ENCODE measurements at places on chromosomes 3 and 15.
A peak's percentile ranks its signal among the peaks of the same experiment; 100 is the strongest.

DNA sequence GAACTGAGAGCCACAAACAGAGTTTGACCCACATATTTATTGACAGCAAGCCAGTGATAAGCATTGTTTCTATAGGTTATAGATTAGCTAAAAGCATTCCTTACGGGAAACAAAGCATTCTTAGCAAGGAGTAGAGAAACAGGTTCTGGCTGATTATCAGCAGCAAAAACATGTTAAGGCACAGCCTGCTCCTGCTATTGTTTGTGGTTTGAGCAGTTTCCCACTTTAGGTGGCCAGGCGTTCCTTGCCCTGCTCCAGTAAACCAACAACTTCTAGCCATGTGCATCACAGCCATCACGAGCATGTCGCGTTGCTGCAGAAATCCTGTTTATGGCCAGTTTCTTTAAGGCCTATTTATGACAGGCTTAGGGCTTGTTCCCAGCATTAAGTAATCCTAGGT, 44.7 kb upstream of the C2CD4B start:
- no peak for DNase-seq

GRCh38 chr15:92391640-92392039, 2.0 kb upstream of the ST8SIA2 start:
- DNase-seq, result peak; percentile 33

GRCh38 chr15:94547711-94548110, 316.4 kb downstream of the MCTP2 start:
- no peak for DNase-seq

- DNase-seq, result peak; percentile 60
Observed at GRCh38 chr3:186930641-186931531, 560 bp downstream of the ST6GAL1 start.

GRCh38 chr3:44343421-44343820, 4.9 kb downstream of the TCAIM start:
- DNase-seq, result no peak

GRCh38 chr15:74616366-74616939, 817 bp downstream of the CLK3 start:
- DNase-seq, result peak; percentile 31

DNA sequence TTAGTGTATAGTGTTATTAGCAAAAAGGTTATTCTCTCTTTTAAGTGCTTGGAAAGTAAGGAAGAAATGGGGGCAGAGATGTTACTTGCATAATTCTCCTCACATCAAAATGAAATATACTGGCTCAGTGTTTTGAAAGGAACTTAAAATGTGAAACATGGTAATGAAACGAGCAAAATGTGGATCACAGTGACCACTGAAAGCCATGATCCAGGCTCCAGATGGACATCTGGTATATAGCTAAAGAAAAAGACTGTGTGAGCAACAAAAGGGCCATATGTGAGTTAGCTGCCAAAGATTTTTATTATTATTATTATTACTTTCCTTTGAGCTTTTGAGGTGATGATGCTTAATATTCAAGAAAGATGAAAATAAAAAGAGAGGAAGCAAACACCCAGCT, 89.6 kb downstream of the GAP43 start:
- DNase-seq, result no peak

GRCh38 chr3:54123776-54124196, 1.4 kb downstream of the CACNA2D3 start:
- no peak for DNase-seq

- no peak for DNase-seq
Observed at GRCh38 chr15:72411544-72411943, 13.4 kb downstream of the TMEM202 start.

- DNase-seq, result peak; percentile 82
Observed at GRCh38 chr3:183117056-183117455, 17.8 kb upstream of the MCCC1 start.

- no peak for DNase-seq
Observed at GRCh38 chr3:132351222-132351806, 34.1 kb downstream of the ACP3 start.

DNA sequence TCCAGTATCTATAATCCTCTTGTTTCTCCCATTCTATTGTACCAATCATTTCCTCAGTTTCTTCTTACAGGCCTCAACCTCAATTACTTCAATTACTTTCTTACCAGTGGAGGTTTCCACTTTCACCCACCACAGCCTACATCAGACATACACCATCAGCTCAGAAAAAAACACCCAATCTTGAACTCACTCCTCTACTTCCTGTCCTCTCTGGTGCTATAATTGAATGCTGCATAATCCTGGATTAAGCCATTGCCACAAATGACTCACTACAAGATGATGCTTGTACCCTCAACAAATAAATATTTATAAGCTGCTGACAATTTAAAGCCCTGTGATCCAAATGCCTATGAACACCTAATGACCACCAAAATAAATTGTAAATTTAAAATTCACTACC, 18.5 kb downstream of the RYK start:
- DNase-seq, result no peak

DNA sequence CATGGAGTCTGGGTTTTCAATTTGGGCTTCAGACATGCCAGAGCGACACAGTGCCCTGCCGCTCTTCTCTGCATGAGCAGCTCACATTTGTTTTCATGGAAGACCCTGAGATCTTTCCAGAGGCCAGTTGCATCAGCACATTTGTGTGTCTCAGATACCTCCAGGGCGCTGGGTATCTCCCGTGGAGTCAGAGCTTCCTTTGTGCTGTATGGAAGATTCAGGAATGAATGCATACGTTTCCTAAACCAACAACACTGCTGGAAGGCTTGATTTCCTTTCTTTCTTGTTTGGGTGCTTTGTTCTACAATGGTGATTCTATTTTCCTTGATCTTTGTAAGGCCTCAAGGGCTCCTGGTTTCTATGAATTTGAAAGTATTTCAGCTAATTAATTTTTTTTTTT, 106.5 kb downstream of the CACNA2D3 start:
- no peak for DNase-seq

- DNase-seq, result no peak
Observed at GRCh38 chr3:182393151-182393550, 400.2 kb upstream of the ATP11B start.

DNA sequence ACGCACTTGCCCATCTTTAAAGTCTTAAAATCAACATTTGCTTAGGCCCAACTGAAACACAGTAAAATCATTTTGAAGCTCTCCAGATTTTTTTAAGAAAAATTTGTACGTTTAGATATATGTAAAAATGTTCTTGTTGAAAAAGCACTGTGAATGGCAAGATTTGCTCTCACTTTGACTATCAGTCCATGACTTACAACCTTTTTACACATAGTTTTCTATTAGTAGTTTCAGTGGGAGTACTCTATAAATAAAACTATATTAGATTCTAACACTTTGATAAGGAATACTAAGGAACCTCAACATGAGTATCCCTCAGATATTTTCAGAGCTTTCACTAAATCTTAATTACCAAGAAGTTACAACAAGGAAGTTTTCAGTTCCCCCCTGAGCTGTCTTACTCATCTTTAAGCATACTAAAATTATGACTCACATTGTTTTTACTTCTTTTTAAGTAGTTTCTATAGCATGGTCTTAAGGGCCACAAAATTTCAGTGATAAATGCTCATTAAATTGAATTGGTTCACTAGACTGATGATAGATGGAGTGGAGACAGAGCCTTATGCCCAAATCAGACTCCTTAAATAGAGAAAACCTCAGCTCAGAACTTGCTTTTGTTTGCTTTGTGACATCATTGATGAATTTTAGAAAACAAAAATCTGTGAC, 31.6 kb upstream of the RAP2B start:
- no peak for DNase-seq

- DNase-seq, result no peak
Observed at GRCh38 chr3:17949101-17949500, 206.7 kb upstream of the TBC1D5 start.

DNA sequence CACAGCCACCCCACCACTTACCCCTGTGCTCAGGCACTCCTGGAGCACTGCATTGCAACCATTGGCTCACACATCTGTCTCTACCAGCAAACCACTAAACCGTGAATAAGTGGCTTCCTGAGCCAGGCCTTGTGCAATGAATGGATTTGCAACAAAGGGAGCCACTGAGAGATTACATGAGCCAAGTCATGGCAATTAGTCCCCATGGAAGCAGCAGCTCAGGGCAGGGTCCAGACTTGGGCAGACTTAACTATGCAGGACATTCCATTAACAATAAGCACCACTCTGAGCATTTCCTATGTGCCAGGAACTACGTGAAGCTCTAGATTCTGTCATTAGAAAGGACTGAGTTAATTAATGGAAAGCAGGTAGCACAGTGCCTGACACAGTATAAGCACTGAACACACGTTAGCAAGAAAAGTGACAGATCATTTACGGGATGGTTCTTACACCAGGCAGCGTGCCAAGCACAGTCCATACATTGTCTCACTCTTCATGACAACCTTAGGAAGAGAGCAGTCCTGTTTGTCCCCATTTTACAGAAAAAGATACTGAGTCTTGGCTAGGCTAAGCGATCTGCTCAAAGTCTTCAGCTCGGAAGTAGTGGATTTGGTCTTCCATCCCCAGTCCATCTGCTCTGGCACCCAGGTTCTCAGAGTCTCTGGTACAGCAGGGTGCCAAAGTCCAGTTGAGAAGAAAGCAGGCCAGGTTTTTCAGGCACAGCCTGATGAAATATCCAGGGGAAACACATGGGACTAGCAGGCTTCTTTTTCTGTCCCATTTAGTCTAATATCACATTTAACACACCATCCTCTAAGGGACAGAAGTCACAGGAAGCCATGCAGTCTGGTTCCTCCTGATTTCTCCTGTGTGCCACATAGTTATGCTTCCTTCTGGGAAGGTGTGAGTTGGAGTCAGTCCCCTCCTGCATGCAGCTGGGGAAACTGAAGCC, 44.1 kb downstream of the LIPC start:
- DNase-seq, result peak; percentile 49

DNA sequence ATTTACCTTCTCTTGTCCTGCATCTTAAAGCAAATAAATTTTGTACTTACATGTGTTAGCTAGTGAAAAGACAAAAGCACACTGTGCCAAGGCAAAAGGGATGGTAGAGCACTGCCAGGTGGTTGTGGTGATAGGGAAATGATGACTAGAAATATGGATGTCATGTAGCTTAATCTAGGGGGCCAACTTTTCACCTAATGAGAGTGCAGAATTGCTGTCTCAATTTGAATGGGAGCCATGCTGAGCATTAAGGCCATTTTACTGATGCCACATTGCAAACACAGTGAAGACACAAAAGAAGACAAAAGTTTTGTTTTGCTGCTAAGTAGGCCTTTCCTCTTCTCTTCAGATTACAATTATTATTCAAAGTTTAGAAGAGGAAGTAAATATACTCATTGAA, 274.7 kb downstream of the PDCD6IP start:
- no peak for DNase-seq

- peak; percentile 86 for DNase-seq
Observed at GRCh38 chr3:184133840-184134745, 1.1 kb upstream of the EIF2B5 start.

- DNase-seq, result no peak
Observed at GRCh38 chr15:46956456-46956855, 760.8 kb upstream of the SEMA6D start.

- peak; percentile 11 for DNase-seq
Observed at GRCh38 chr3:107578091-107578490, 55.3 kb downstream of the BBX start.

- DNase-seq, result no peak
Observed at GRCh38 chr3:14565868-14566588, 25.9 kb upstream of the GRIP2 start.

- peak; percentile 73 for DNase-seq
Observed at GRCh38 chr15:41928637-41929620, 35.1 kb upstream of the SPTBN5 start.
